ENCODE measurements at places on chromosomes 5 and 9.

DNA sequence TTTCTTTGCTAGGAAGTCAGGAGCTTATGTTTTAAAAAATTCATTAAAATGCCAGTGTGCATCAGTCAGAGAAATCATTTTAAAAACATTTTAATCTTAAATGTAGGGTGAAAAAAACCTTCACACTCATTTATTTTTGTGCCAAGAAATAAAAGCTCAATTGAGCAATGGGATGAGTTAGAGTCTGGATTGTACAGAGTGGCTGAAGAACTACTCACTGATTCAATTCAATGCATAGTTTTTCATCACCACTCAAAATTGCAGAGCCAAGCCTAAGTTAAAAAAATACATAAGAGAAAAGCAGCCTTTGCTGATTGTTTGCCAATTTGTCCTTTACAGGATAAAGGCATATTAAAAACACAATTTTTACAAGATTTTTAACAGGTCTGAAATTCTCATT lies 168.2 kb upstream of the DMRTA1 start:
- no peak for DNase-seq

- no peak for DNase-seq
These were observed 55.9 kb downstream of the AHRR start for GRCh38 chr5:377326-377981.

- DNase-seq: no peak
These were observed 5.7 kb upstream of the AGGF1 start for GRCh38 chr5:77024490-77024889.

GRCh38 chr9:77643871-77644270 lies 4.3 kb downstream of the GNA14 start:
- DNase-seq: no peak

DNA sequence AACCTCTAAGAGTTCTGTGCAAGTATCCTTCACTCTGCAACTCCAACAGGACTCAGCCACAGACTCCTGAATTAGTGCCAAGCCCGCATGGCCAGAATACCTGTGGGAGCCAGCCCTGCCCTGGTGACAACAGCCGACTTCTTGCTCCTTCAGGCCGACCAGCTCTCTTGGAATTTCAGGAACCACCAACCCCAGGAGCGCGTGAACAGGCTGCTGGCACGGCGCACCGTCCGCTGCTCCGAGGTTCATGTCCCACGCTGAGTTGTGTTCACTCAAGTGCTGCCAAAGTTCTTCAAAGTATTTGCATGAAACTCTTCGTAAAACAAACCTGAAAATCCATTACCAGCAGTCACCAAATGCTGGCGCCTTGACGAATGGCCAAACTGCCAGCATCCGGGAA lies 232.8 kb downstream of the NR2F1-AS1 start:
- no peak for DNase-seq

DNA sequence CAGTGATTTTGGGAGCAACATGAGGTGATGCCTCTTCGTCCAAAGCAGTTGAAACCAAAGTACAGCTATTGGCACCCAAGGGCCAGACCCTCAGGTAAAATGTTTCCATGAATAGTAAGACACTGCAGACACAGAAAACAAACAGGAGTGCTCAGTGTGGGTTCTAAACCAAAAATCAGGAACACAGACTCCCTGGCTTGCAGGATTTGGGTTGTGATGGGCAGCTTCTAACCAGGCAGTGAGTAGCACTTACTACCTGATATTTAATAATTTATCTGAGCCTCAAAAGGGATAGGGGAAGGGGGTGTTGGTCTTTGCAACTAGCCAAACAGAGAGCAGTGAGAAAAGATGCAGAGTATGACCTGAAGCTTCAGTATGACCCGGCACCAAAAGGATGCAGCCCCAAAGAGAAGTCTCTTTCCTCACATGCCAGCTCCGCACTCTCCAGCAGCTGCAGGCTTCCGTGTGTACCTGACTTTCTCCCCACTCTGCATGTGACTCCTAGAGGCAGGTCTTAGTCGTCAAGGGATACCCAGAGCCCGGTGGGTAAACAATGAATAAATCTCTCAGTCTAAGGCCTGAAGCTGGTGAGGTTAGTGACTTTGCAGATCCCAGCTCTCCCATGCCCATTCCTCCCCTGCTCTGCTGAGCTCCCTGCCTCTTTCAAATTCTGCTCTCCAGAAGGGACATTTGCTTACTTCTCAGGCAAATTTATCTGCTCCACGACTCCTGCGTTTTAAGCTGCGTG lies 105.4 kb upstream of the SPOCK1 start:
- DNase-seq: no peak

- DNase-seq: no peak
These were observed 43.9 kb downstream of the ANKRD31 start for GRCh38 chr5:75192804-75193203.

- no peak for DNase-seq
These were observed 161.5 kb downstream of the ADAMTS6 start for GRCh38 chr5:65320250-65320649.

- DNase-seq: no peak
These were observed 194.8 kb downstream of the HSPA4 start for GRCh38 chr5:133246376-133247150.
